ENCODE measurements at places on chromosomes 12 and 14.

DNA sequence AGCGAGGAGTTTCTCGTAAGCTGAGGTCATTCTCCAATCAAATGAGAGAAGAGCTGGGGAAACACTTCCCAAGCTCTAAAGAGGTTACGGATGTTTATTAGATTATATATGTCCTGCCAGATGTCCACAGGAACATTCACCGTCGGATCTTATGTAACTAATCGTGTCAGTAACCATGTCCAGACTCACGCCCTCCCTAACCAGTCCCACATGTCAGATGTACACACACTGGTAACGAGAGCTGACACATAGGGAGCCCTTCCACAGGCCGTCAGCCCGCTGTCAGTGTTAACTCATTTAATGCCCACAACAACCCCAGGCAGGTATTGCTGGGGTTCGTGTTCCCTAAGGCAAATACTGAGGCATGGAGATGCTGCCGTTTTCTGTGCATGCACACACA, 223.7 kb upstream of the RTL1 start:
- DNase-seq, result no peak

DNA sequence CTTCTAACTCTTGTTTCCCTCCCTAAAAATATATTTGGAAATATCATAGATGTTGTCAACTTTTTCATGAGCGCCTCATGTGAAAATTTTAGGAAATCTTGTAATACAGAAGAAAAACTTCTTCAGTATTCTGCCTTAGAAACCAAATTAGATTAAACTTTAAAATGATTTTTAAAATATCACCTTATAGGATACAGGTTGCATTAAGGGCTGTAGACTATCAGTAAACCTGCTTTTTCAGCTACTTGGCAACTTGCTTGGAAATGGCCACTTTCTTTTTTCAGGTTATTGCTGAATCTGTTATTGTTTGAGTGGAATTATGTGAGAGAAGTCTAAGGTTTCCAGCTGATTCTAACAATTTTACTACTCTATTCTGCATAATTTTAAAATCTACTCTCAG, 9.1 kb downstream of the EID3 start:
- no peak for DNase-seq

DNA sequence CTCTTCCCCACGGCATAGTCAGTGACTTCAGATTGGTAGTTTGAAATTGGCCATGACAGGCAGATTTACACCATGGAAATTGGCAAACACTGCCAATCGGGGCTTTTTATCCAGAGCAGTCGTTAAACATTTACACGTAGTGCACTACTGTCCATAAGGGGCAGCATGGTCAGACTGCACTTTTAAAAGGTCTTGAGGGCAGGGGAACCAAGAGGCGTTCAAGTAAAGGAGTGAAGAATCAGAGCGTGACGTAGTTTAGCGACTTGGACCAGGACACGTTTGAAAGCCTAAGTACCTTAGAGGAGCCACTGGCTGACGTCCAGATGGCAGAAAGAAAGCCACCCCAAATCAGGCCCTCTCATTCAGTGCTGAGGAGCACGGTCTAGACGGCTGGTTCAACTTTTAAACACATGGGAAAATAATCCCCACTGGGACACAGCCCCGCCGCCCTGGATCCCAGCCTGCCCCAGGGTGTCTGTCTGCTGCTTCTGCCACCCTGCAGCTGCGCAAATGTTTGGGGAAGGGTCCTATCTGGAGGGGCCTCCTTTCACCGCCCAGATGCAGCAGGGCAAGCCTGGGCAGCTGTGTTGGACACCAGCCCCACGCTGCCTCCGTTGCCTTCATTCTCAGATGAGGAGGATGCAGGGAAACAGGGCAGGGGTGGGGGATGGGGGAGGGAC, 52.5 kb upstream of the PPP2R5C start:
- no peak for DNase-seq

- DNase-seq, result no peak
Measured at GRCh38 chr14:78335531-78335930, 165.4 kb downstream of the NRXN3 start.

DNA sequence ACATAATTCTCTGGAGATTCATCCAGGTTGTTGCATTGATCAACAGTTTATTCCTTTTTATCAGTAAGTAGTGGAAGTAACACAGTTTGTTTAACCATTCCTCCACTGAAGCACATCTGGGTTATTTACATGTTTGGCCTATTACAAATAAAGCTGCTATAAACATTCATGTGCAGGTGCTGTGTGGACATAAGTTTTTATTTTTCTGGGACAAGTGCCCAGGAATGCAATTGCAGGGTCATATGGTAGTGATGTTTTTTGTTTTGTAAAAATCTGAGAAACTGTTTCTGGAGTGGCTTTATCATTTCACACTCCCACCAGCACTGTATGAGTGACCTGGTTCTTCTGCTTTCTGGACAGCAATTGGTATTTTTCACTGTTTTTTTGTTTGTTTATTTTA, 505.4 kb downstream of the CCER1 start:
- no peak for DNase-seq

DNA sequence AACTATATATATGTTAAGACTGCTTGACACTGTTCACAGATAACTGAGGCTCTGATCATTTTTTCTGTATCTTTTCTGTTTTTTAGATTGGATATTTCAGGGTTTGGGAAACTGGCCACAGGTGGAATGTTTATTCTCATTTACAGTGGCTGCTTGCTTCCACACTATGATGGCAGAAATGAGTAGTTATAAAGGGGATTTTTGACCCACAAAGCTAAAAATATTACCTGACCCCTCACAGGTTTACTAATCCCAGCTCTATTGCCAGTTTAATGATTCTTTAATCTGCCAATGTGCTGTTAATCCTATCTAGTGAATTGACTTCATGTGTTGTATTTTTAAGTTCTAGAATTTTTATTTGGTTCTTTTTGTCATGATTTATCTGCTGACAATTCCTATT, 29.6 kb downstream of the ACADS start:
- no peak for DNase-seq

DNA sequence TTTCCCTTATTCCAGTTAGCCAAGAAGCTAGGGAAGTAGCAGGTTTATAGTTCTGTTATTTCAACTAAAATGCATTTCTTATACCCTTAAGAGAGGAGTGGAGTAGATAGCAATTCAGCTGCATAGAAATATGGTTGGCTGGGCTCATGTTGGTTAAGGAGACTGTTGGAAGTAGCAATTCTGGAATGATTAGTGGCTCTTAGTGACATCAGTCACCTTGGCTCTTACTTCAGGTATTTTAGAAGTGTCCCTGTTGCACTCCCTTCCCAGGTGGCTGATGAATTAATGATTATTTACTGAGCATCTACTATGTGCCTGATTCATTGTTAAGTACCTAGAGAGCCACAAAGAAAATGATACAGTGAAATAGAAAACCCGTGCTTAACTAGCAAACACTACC, 128.1 kb downstream of the MGST1 start:
- DNase-seq, result no peak
